ENCODE measurements at places on chromosomes 2 and 18. TPM values are rescaled to one million over a fixed set of nuclear protein-coding genes. Genes with fewer than 3 reads are reported as not detected.

GRCh38 chr2:212892193-212892592 is 259.2 kb downstream of the IKZF2 start:
- DNase-seq, result no peak

The SCYGR5 gene
- total RNA-seq, result not detected

The MYL12A gene
- total RNA-seq, result 203 TPM

DNA sequence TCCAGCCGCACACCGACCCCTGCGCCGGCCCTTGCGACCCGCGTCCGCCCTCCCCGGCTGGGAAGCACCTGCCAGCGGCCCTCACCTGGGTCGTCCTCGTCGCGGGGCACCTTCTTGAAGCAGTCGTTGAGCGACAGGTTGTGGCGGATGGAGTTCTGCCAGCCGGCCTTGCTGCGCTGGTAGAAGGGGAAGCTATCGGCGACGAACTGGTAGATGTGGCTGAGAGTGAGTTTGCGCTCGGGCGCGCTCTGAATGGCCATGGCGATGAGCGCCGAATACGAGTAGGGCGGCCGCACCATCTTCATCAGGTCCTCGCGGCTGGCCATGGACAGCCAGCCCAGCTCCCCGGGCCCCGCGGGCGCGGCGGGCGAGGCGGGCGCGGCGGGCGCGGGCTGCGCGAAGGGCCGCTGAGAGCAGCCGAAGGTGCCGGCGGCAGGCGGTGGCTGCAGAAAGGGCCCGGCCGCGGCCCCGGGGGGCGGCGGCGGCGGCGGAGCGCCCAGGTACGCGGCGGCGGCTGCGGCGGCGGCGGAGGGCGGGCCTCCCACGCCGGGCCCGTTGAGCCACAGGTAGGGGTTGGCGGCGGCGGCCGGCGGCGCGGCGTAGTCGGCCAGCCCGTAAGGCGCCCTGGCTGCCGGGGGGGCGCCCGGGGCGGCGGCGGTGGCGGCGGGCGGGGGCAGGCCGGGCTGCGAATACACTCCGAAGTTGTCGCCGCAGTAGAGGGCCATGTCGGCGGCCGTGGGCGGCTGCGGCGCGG is 505 bp downstream of the FOXI3 start:
- DNase-seq, result peak; percentile 35
